ENCODE measurements at places on chromosomes 12 and 14.

- DNase-seq: no peak
Observed at GRCh38 chr14:95536036-95536593, 1.3 kb downstream of the GLRX5 start.

- DNase-seq: no peak
Observed at GRCh38 chr12:121894633-121895032, 6.0 kb downstream of the PSMD9 start.

DNA sequence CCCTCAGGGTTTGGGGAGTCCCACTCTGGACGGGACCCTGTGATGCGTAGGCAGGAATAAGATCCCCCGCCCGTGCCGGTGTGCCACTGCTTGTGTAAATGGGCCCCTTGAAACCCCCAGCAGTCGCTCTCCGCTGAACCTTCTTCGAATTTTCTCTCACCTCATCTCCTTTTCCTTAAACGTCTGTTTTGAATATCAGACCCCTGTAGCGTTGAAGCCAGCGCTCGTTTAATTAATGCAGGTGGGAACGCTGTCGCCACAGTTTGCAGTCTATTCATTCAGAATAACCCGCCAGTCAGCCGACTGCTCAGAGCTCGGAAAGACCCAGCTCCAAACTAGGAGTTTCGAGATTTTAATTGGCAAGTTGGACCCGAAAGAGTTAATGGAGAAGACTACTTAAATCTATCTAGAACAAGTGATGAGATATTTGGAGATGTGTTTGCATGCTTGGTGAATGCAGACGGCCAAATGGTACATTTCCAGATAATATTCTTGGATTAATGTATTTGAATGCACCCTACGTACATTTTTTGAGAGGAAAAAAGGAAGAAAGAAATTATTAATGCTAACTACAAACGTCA lies 739 bp upstream of the PPP2R5E start:
- DNase-seq: no peak

DNA sequence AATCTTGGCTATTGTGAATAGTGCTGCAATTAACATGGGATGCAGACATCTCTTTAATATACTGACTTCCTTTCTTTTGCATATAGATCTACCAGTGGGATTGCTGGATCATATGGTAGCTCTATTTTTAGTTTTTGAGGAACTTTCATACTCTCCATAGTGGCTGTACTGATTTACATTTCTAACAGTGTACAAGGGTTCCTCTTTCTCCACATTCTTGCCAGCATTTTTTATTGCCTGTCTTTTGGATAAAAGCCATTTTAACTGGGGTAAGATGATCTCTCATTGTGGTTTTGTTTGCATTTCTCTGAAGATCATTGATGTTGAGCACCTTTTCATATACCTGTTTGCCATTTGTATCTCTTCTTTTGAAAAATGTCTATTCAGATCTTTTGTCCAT lies 8.4 kb downstream of the AMDHD1 start:
- DNase-seq: no peak

GRCh38 chr14:94887591-94887990 lies 117.7 kb upstream of the GSC start:
- no peak for DNase-seq

DNA sequence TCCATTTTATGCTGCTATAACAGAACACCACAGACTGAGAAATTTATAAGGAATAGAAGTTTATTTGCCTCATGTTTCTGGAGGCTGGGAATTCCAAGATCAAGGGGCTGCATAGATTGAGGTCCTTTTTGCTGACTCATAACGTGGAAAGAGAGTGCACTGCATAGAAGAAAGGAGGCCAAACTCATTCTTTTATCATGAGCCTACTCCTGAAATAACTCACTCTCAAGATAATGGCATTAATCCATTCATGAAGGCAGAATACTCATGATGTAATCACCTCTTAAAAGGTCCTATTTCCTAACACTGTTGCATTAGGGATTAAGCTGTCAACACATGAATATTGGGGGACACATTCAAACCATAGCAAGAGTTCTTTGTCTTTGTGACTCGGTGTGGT lies 60.0 kb upstream of the FBXO33 start:
- no peak for DNase-seq

GRCh38 chr14:24329073-24329663 lies 5.7 kb downstream of the ADCY4 start:
- DNase-seq: no peak

DNA sequence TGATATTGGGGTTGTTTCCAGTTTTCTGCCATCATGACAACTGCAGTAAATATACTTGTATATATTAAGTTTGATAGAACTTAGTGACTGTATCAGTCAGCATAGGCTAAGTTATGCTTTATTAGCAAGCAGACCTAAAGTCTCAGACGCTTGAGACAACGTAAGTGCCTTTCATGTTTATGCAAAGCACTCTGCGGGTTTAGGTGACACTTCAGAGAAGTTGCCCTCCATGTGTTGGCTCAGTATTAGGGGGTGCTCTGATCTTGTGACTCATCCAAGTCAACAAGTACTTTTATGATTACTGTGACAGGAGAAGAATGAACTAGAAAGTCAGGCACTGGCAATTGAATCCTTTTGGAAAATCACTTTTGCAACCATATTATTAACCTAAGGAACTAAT lies 13.3 kb upstream of the OTOGL start:
- DNase-seq: no peak

DNA sequence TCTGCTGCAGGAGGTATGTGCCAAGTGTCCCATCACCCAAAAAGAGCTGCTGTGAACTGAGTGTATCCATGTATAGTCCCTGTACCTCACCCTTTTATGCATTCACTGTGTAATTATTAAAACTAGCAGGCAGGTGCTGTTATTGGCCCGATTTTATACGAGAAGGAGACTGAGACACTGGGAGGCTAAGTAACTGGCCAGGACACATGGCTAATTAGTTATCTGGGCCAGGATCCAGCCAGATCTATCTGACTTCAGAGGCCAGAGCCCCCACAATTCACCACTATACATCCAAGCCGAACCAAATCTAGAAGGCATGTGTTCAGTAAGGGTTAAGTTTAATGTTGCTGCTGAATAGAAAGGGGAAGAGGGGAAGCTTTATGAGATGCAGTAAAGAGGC lies 73.4 kb downstream of the FRMD6 start:
- DNase-seq: no peak
